Non-pigmented ciliary epithelial cell (primary cell): ENCODE measurements at places on chromosomes 3 and 15.

DNA sequence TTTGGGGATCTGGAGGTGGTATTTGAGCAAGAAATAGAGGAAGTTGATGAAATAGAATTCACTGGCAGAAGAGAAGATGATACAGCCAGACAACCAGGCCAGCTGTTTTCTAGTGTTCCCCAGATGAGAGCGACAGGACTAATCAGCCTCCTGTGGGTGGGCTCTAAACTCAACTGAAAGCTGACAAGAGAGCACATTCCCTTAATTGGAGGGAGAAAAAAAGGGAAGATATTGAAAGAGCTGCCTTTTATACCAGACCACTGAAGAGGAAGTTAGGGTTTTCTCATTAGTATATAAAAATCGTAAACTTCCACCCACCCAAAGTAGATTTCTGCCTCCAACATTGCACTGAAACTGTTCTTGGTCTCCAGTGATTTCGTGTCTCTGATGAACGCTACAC, 6.5 kb upstream of the TM4SF19 start:
- no peak for DNase-seq

GRCh38 chr3:119676020-119676419, 1.2 kb downstream of the COX17 start:
- DNase-seq, result no peak

DNA sequence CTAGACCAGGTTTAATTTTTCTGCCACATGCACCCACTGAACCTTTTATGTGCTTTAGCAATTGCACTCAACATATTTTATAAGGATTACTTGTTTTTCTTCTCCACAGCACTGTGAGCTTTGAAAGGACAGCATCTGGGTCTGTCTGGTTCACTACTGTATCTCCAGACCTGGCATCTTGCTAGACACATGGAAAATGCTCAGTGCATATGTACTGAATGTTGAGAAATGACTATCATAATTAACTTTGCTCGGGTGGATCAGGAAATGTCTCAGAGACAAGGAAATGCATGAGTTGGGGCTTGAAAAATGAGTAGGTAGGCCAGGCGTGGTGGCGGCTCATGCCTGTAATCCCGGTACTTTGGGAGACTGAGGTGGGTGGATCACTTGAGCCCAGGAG, 40.2 kb downstream of the DOCK3 start:
- DNase-seq, result no peak

- peak; percentile 13 for DNase-seq
These were observed 14.5 kb downstream of the RLBP1 start for GRCh38 chr15:89206908-89207331.

GRCh38 chr15:75107908-75108838, 84.8 kb downstream of the PPCDC start:
- DNase-seq, result peak; percentile 59

DNA sequence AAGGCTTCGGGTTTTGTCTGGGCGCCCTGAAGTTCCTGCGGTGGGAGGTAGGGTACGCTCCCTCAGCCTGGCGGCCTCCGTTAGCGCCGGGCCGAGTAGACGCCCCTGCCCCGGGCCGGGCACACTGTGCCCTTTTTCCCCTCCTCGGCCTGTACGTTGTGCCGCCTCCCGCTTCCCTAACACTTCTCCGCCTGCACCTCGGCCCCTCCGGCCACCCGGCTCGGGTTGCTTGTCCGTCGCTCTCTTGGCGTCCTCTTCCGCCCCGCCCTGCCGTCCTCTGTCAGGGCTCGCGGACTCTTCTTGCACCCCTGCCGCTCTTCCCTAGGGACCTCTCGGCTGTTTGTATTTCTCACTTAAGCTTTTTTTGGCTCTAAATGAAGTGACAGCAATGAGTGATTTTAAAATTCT, 384 bp downstream of the KNL1 start:
- no peak for DNase-seq
